ENCODE measurements at places on chromosomes 12 and 14.

GRCh38 chr12:106291342-106291741 is 11.2 kb upstream of the TCP11L2 start:
- DNase-seq: no peak

DNA sequence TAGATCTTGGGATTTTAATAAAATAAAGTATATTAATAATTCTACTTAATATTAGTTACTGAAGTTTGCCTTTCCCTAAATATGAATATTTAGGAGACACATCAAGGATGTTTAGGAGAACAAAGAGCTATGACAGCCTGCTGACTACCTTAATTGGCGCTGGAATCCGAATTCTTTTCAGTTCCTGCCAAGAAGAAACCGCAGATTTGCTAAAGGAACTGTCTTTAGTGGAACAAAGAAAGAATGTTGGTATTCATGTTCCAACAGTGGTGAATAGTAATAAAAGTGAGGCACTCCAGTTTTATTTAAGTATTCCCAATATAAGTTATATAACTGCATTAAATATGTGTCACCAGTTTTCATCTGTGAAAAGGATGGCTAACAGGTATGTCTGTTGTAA is 54.5 kb downstream of the MIS18BP1 start:
- DNase-seq: no peak

GRCh38 chr12:120072472-120073249 is 43.9 kb downstream of the RAB35 start:
- no peak for DNase-seq

DNA sequence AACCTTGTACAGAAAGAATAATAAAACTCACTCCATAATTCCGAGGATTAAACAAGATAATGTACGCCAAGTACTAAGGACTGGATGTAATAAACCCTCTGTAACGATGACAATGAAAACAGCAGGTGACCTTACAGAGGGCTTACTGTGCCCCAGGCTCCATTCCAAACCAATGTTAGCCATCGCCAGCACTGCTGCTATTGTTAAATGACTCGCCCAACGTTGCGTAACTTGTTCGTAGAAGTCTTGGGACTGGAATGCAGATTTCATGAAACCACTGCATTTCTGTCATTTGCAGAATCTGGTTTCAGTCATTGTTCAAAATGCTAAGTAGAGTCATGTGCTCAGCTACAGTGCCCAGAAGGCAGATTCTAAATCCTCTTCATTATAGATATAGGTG is 728 bp upstream of the STON2 start:
- DNase-seq: no peak

DNA sequence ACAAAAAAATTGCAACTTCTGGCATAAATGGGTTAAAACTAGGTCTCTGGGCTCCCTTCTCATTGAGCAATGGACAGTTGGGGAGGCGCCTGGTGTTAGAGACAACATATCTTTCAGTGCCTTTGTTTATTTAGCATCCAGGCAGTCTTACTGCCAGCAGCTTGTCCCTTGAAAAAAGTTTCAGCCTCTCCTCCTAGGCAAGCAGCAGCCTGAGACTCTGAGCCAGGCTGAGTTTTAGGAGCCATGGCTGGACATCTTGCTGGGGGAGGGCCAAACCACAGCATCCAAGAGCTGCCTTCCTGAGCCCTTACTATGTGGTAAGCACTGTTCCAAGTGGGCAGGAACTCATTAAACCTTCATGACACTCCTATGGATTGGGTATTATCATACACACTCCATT is 10.1 kb upstream of the JDP2 start:
- no peak for DNase-seq

DNA sequence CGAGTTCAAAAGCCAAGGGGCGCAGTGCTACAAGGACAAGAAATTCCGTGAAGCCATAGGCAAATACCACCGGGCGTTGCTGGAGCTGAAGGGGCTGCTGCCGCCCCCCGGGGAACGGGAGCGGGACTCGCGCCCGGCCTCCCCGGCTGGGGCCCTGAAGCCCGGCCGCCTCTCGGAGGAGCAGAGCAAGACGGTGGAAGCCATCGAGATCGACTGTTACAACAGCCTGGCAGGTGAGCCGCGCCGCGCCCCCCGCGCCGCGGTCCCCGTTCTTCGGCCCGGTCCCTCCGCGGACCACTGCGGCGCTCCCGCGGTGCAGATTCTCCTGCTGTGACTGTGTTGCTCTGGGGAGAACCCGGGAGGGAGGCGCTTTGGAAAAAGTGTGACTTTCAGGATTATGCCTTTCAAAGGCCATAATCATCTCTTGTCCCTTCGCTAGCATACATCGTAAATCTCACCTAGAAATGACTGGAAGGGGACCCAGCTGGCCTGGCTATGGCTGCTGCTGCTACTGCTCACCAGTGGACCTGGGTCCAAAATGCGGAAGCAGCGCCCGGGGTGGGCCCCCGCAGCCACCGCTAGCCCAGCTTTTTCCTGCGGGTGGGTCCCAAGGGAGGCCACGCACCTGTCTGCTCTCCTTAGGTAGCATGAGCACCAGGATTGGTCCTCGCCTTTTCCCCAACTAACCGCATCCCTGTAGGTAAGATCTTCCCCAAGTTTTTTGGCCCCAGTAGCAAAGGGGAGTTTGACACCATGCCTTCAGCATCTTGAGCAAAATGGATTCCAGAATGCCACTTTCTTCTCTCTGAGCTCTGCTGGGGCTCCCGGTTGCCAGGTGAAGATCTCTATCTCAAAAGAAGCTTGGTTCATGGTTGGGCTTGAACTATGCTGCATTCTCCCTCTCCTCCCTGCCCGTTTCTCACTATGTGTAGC is 853 bp downstream of the TTC9 start:
- DNase-seq: no peak

GRCh38 chr14:23486036-23486435 is 16.5 kb downstream of the NGDN start:
- DNase-seq: no peak

- DNase-seq: no peak
Measured at GRCh38 chr14:77375973-77376770, 722 bp downstream of the TMED8 start.

DNA sequence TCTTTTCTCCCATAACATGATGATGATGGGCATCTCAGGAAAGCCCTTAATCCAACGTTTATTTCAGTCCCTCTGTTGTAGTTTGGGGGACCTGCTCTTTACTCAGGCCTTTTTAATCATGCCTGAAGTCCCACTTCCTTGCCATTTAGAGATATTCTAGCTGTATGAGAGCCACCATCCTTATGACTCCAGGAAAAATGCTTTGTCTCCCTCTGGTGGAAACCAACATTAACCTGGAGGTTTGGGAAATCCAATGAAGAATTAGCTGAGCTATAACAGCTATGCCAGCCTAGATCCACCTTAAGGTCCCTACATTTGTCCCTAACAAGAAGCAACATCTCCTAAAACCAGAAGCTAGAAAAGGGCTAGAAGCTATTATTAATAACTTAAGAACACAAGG is 1399.1 kb downstream of the LRFN5 start:
- no peak for DNase-seq

DNA sequence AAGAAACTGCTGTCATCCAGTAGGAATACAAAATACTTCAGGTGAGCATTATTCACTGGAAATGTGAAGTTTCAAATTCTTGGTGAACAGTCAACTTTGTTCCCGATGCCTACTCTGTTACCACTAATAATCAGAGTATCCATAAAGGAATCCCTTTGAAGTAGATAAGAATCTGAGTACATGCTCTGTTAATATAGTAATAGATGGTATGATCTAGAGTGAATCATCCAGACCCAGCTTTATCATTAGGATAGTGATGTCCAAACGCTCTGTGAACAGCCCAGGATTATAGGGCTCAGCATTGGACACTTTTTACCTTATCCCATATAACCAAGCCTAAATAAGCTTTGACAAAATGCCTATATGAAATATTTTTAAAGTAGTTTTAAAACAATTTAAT is 33.3 kb downstream of the PPP2R3C start:
- DNase-seq: no peak

GRCh38 chr14:94018308-94018707 is 7.8 kb upstream of the OTUB2 start:
- no peak for DNase-seq

DNA sequence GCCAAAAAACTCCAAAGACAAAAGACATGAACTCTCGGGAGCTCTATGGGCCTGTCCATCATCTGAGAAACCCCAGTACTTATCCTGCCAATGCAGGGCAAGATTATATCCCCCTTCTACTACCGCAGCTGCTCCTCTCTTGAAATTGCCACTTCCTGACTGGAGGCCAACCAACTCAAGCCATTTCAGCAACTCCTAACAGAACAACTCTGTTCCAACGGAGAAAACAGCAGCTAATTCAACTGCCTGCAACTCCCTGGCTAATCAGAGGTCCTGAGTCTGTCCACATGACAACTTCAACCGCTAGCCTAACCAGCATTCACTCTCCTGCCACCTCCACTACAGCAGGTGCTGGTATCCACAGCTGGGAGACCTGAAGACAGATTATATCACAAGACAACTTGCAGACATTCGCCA is 24.1 kb downstream of the CEP83 start:
- no peak for DNase-seq

DNA sequence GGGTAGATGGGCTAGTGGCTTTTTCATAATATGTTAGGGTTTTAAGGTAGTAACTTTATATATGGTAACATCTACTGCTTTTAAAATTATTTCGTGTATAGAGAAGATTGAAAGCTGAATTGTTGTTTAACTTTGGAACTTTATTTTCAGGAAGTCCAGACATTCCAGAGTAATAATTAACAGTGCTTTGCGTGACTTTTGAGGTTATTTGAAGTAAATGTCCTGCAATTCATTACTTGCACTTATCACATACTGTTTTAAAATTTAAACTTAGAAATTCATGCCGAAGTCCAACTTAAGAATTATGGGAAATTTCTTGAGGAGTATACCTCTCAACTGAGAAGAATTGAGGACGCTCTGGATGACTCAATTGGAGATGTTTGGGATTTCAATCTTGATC is 3.3 kb downstream of the WASHC4 start:
- DNase-seq: no peak

- no peak for DNase-seq
Measured at GRCh38 chr14:50620341-50620740, 47.8 kb downstream of the SAV1 start.

DNA sequence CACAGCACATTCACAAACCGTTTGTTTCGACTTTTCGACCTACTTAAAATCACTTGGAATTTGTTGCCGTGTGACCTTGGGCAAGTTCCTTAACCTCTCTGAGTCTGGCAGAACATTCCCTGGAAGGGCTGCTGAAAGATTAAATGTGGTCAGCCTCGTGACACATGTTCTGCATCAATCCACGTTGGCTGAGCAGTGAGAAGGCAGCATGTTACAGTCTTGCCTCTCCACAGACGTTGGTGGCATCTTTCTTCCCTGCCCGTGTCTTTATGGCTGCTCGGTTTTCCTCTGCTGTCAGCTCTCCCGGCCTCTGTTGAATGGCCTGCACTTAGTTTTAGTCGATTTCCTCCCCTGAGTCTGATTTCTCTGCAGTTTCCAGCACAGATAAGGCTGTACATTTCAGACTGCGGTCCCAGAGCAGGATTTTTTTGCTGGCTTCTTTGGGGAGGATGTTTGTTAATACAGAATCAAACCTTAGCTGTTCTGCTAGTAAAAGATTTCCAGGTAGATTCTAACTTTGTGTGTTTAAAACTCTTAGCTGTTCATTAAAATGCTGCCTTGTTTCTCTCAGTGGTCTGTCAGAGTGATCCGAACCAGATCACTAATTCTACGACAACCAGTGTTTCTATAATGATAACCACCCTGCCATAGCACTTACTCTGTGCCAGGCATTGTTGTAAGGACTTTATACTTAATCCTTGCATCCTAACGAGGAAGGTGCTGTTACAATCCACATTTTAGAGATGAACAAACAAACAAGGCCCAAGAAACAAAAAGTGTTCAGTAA is 217.1 kb downstream of the CHST11 start:
- no peak for DNase-seq

DNA sequence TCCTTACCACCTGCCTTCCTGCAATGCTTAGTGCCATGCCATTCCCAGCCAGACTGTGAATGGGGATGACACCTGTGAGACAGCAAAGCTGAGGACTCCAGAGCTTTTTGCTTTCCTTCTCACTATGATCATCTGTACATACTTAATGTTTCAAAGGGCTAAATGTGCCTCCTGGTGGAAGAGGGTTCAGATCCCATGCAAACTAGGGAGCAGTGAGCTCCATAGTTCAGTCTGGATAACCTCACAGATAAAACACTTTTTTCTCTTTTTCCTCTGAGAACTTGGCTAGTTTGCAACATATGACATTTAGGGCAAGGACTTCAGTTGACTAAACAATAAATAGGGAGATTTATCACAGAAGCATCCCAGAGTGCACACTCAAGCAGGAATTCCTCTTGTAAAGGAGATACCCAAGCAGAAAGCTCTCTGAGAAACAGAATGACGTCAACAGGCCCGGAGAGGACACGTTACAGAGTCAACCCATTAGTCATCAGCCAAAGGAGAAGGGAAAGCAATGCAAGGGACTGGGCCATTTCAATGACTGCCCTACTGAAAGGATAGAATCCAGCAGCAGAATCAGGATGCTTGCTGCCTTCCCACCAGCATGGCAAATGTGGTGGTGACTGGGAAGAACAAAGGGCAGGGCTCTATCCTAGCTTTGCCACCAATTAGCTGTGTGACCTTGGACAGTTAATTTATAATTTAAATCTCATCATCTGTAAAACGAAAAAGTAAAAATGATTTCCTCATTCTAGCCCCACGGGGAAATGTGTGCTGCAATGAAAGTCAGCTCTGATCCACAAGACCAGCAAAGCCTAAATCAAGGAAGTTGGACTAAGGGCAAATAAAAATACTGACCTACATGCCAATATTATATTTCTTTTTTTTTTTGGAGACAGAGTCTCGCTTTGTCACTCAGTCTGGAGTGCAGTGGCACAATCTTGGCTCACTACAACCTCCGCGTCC is 80.8 kb upstream of the ACTN1 start:
- no peak for DNase-seq

- DNase-seq: no peak
Measured at GRCh38 chr12:97305651-97306050, 157.0 kb upstream of the RMST start.

DNA sequence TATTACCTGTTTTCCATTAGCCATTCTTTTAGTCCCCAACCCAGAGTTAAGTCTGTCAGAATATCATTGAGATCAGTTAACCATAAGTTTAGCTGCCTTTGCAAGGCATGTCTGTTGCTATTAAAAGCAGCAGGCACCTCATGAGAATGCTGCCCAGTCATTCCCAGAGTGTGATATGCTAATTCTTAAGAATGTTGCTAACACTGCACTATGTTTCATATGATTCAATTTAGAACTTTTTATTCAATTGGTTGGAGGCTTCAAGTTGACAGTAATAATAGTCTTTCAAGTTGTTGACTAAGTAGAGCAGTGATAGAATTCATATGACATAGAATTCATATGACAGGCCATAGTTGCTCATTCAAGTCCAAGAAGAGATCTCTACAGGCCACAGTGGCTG is 292.3 kb downstream of the FUT8 start:
- DNase-seq: no peak

GRCh38 chr12:113432986-113433385 is 10.8 kb downstream of the SDSL start:
- DNase-seq: no peak

GRCh38 chr12:43066471-43066870 is 476.9 kb upstream of the PRICKLE1 start:
- DNase-seq: no peak

Measured in chondrocyte (in vitro differentiated cells).